ENCODE measurements at places on chromosomes 5 and 9.

GRCh38 chr9:106981396-106982287 is 118.7 kb downstream of the ZNF462 start:
- DNase-seq: no peak

DNA sequence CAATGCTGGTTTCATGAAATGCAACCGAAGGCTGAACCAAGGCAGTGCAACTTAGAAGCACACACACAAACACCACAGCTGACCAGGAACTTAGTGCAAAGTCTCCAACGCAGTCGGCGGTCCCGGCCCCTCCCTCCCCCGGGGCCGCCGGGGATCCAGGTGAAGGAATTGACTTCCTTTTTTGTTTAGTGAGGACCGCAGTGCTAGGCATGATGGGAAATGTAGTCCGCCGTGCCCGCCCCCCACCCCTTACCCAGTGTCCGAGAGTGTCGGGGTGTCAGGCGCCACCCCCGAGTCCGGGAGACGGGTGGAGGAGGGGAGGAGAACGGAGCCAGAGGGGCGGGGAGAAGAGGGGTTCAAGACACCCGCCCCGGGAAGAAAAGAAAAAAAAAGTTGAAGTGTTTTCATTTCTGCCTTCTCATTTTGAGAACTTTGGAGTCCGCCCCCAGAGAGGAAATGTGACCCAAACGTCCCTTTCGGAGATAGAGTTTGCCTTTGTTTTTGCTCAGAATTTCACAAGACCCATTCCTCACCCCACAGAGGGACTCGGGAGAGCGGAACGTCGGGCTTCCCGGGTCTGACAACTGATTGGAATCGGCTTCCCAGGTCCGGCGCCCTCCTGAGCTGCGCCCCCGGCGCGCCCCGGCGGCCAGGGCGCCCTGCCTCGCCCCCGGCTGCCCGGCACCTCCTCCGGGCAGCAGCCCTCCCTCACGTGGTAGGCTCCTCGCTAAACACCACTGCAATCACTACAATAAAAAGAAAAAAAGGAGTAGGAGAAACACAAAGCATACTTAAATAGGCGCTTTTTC is 2.0 kb downstream of the IER5L start:
- peak; percentile 83 for DNase-seq

- peak; percentile 60 for DNase-seq
Measured at GRCh38 chr5:136034492-136034891, 5.7 kb downstream of the TGFBI start.

DNA sequence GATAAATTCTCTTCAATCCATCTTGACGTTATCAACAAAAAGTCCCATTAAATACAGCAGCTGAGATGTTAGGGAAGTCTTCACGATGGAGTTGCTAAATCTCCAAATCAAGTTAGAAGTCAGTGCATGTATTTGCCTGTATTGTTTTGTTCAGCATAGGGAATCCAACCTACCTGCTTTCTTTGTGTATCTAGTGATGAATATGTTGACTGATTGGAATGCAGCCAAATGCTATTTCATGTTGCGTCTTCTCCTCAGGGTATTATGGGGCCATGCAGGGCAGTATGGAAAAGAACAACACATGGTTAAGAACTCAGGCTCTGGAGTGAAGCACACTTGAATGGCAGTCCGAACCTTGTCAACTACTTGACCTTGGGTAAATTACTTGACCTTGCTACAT is 529.5 kb upstream of the ZNF462 start:
- DNase-seq: peak; percentile 97

GRCh38 chr5:116497631-116498030 is 77.0 kb downstream of the SEMA6A start:
- peak; percentile 12 for DNase-seq

DNA sequence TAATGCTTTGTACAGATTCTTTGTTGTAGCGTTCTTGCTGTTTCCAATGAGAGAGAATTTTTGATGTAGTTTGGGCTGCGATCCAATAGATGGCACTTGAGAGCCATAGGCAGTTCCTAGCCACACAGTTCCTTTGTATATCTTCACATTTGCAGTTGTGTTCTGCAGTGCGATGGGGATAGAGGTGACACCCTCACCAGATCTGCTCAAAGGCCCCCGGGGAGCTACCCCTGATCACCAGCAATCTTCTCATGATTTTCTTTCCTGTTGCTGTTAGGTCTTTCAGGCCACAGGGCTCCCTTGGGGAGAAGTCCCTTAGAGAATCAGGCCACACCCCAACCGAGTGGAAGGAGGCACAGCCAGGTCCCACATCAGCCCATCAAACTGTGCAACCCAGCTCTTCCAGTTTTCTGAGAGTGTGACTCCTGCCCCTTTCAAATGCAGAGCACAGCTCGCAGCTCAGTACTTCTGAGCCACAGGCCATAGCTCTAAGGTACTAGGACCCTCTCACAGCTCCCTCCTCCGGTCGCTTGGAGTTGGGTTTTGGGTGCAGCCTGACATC is 353.7 kb downstream of the SLCO4C1 start:
- peak; percentile 21 for DNase-seq

DNA sequence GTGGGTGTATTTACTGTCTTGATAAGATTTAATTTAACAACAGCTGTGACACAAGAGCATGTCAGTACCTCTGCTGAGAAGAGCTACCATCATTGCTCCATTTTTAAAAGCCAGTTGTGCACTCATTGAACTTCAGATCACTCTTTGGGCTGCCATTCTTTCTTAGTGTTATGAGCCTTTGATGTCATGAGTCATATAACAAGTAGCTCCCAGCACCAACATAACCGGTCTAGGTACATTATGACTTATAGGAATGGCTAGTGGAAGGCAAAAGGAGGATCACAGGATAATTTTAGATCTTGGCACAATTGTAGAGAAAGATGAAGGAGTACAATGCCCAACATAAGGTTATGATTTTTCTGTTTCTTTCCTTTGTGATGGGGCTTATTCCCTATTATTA is 170.8 kb upstream of the FBN2 start:
- DNase-seq: no peak

GRCh38 chr5:131196331-131196730 is 25.6 kb downstream of the LYRM7 start:
- DNase-seq: no peak

DNA sequence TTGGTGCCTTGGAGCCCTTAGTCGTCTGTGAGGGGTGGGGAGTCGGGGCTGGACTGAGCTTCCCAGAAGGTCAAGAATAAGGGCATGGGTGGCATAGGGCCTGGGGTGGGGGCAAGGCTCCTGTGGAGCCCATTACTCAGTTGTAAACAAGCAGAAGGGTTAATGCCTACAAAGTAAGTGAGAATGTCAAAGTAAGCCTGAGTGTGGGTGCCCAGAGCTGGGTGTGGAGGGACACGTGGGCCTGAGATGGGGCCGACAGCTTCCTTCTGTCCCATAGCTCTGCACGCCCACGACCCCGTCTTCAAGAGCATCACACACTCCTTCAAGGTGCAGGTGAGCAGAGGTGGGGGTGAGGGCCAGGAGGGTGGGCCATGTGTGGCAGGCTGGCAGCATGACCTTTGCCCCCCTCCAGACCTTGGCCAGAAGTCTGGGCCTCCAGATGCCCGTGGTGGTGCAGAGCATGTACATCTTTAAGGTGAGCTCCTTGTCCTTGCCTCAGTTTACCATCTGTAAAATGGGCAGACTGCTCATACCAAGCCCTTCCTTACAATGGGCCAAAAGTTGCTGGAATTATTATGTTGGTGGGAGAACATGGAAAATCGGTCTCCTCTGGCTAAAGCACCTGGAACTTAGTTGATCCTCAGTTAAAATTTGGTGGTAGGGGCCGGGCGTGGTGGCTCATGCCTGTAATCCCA is 11.1 kb downstream of the DOLK start:
- DNase-seq: no peak

DNA sequence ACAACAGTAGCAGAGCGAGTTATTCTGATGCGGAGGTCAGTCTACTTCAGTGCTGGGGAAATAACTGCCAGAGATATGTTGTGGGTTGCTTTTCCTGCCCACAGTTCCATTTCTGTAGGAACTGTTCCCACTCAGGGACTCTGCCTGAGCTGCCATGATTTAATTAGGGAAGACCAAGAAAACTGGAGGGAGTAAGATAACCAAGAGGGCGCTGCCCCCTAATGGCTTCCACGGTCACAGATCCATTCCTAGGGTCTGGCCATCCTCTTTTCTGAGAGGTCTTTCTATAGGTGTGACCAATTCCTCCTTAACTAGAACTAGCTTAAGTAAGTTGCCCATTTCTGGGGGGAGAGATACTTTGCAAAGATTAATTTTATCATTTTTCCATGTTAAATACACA is 125.9 kb downstream of the APBA1 start:
- peak; percentile 17 for DNase-seq

GRCh38 chr9:110179734-110180133 is 28.2 kb downstream of the C9orf152 start:
- no peak for DNase-seq

- no peak for DNase-seq
Measured at GRCh38 chr5:15638296-15638695, 138.3 kb downstream of the FBXL7 start.

- no peak for DNase-seq
Measured at GRCh38 chr5:181054138-181054537, 14.1 kb downstream of the BTNL9 start.

- DNase-seq: no peak
Measured at GRCh38 chr5:154513669-154514084, 35.6 kb upstream of the HAND1 start.

- no peak for DNase-seq
Measured at GRCh38 chr5:33476992-33477391, 36.2 kb downstream of the TARS1 start.

- DNase-seq: no peak
Measured at GRCh38 chr5:80503641-80504040, 15.7 kb downstream of the FAM151B start.

DNA sequence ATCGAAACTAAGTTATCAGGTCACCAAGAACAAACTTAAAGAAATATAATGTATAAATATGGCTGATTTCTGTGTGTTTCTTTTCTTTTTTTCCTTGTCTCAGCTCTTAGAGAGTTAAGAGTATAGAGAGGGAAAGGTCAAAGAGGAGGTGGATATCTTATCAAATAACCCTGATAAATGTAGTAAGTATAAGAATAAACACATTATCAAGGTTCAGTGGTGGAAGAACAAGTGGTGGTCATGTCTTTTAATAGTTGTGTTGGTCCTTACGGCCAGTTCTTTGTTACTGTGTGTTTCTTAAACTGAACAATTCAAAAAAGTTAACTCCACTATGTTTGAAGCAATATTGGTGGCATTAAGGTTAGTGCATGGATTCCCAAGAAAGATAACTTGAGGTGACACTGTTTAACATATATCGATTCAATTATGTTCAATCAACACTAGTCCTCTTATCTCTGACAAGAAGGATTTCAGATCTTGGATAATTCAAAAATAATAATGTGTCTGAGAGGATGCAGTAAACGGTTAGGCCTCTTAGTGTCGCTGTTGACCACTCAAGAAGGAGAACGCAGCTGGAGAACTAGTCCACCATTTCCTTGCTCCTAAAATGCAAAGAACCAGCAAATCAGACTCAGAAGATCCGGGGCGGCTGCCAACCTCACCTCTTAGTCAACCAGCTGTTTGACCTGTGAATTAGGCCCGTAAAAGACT is at the start of gene PCDHGA3:
Gene PCDHGA3 (plus strand): TSS at position 588 of the 711 bp plus-strand sequence. CDS start 205 bp downstream, outside the sequence.
- peak; percentile 0 for DNase-seq

GRCh38 chr5:133698646-133699526 is 86.5 kb upstream of the FSTL4 start:
- DNase-seq: no peak

GRCh38 chr5:172768098-172768572 is 2.9 kb downstream of the DUSP1 start:
- DNase-seq: no peak

DNA sequence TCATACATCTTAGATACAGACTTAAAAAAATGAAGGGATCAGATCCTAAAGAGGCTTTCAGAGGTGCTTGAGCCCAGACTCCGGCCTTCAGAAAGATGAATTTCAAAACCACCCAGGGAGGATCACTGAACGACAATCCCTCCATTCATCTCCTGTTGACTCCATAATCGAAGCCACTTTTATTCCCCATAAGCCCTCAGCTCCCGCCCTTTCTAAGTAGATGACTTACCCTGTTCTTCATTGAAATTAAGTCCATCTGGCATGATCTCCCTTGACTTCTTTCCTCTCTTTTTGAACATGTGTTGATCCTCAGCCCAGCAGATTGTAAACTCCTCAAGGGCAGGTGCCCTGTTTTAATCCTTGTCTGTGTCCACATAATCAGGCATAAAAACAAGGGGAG is 50.8 kb upstream of the ASTN2 start:
- DNase-seq: peak; percentile 25

GRCh38 chr5:31193591-31194467 is at the start of gene CDH6:
TSS of gene CDH6 (plus strand) at chr5:31193686. CDS start at chr5:31267474, 73,788 bp downstream.
- DNase-seq: no peak

DNA sequence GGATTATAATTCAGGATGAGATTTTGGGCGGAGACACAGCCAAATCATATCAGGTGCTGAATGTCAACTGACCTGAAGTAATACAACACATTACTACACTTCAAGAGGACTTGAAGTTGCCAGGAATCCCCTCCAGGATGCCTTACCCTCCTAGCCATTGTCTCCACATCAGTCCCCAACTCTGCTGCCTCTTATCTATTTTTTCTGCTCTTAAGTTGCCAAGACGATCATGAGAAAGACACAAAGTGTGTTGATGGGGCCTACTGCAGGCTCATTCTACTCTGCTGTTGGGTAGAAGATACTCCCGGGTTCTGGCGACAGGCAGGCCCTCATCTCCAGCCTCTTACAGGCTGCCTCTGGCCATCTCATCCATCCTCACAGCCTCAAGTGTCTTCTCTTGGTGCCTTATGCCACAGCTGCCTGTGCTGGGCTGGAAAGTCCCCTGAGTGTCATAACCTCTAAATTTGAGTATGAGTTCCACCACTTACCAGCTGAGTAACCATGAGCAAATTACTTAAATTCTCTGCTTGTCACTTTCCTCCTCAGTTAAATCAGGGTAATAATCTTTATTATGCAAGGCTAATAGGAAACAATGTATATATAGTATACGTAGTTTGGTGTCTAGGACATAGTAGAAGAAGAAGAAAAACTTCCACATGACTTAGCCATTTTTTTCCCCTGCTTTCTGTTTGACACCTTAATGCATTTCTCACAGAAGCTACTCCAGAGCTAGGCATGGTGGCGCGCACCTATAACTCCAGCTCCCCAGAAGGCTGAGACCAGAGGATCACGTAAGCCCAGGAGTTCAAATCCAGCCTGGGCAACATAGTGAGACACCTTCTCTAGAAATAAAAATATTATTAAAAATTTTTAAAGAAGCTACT is 73.0 kb upstream of the SNX2 start:
- no peak for DNase-seq

DNA sequence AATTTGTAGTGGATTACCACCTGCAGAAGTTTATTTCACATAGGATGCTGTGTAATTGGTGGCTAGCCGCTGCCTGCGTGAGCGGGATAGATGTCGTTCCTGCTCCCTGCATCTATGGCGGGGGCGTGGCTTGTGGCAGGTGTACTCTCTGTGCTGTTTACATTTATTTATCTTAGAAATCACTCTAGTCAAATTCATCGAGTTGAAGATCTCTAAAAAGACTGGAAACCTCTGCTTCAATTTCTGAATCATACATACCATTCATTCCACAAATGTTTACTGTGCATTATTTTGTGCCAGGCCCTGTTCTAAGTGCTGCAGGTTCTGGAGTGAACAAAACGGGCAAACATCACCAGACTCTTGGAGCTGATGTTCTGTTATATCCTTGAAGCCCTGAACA is 11.9 kb downstream of the ROPN1L start:
- DNase-seq: no peak

GRCh38 chr5:173475780-173476179 is 140.7 kb downstream of the BOD1 start:
- no peak for DNase-seq
